Smooth muscle cell of trachea (primary cell): ENCODE measurements at places on chromosomes 1 and 21. TPM values are rescaled to one million over a fixed set of nuclear protein-coding genes. Genes with fewer than 3 reads are reported as not detected.

Gene TSSK3
- total RNA-seq: 1.0 and 1.3 TPM in 2 replicates

Gene GUCA2B
- not detected in 2 replicates for total RNA-seq

Gene UTS2
- total RNA-seq: not detected in 2 replicates

Gene PCP4
- not detected in 2 replicates for total RNA-seq

Gene CLDN17
- not detected in 2 replicates for total RNA-seq

Gene AQP10
- under 0.01 TPM in 1 of 2 replicates, not detected in the other for total RNA-seq

Gene FCGR1A
- total RNA-seq: not detected in 2 replicates

Gene DNAJC28
- total RNA-seq: 1.3 and 3.2 TPM in 2 replicates

Gene LCE7A
- not detected in 2 replicates for total RNA-seq

Gene TNNI3K
- total RNA-seq: 1.7 and 1.8 TPM in 2 replicates

Gene THEM5
- 0.17 TPM in 1 of 2 replicates, not detected in the other for total RNA-seq
